DMS53 (cell line): ENCODE measurements at places on chromosomes 12 and 14.
A peak's percentile ranks its signal among the peaks of the same experiment; 100 is the strongest.

DNA sequence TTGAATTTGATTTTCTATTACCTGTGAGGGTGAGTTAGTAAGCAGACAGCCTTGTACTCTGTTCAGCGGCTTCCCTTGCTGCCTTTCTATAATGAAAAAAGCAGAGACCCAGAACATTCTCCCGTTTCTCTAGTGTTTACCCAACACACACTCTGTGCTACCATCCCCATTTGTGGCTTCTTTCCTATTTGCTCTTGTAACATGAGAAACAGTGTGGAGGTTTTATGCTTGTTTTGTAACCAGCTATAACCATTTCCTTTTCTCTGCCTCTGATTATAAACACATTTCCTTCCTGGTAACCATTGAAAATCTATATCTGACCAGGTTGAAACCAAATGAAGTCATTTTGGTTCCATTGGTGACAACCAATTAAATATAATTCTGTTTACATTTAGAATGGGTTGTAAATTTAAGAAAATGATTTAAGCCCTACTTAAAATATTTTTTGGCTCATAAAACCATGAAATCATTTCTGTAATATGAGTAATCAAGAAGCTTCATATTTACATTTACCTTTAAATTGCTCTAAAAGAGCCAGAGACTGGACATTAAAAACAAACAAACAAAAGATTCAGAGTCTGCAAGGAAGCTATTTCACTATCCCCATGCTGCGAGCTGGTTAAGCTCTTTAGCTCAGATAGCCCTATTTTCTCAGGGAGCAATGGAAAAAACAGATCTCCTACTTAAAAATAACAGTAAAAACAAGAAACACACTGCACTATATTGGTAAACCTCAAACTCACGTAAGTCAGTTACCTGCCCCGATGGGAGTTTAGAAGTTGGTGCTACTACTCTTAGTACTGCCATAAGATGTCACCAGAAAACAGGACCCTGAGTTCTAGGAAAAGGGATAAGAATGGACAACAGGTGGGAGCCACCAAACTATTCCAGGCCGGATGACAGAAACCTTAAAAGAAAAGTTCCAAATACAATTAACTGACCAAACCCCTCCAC, 206.5 kb upstream of the EEA1 start:
- DNase-seq: peak; percentile 97

- peak; percentile 32 for DNase-seq
Observed at GRCh38 chr12:17148706-17149105, 542.7 kb upstream of the LMO3 start.

GRCh38 chr14:56274556-56274955, 156.3 kb downstream of the PELI2 start:
- DNase-seq: no peak

- peak; percentile 51 for DNase-seq
Observed at GRCh38 chr12:109797905-109798669, 35.1 kb downstream of the TRPV4 start.

GRCh38 chr12:45928309-45928708, 62.1 kb downstream of the SCAF11 start:
- DNase-seq: peak; percentile 37

DNA sequence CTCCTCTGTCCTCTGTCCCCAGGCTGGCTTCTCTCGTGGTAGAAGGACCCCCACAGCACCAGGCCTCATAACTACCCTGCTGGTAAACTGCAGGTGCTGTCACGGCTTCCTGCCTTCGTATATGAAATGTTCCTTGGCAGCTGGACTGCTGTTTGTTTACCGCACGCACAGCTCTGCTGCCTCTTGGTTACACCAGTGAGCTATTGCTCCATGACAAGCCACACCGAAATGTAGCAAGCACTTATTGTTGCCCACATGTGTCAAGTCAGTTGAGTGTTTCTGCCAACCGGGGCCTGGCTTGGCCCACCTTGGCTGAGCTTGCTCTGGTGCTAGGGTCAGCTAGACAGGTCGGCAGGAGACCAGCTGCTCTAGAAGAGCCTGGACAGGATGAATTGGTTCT, 21.7 kb upstream of the TCL1B start:
- peak; percentile 95 for DNase-seq

GRCh38 chr12:34377243-34378035, 355.1 kb downstream of the ALG10 start:
- DNase-seq: peak; percentile 21

DNA sequence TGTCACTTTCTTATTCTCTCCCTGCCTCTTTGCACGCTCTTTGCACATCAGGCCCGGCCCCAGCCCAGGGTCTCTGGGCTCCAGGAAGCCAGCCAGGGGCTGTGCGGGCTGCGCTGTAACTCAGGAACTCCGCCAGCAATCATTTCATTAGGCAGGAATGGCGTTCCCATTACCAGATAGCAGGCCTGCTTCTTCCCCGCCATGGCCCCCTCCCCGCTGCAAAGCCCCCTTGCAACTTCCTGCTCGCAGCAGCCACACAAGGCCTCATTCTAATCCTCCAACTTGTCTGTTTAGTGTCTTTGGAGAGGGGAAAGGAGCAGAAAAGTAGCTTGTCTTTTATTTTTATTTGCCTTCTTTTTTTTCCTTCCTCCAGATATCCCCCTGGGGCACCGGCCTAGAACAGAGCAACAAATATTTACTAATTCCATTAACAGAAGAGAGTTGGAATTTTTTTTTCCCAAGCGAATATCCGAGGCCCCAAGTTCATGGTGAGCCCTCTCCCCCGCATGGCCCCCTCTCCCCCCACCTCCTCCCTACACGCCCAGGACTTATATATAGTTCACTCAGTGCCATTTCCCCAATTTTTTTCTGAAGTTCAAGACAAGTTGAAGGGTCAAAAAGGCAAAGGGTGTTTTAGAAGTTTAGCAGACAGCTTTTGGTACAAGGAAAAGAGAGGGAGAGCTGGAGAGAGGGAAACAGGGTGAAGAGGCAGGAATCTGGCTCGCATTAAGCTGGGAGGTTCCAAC, 329.4 kb upstream of the TBX3 start:
- no peak for DNase-seq

DNA sequence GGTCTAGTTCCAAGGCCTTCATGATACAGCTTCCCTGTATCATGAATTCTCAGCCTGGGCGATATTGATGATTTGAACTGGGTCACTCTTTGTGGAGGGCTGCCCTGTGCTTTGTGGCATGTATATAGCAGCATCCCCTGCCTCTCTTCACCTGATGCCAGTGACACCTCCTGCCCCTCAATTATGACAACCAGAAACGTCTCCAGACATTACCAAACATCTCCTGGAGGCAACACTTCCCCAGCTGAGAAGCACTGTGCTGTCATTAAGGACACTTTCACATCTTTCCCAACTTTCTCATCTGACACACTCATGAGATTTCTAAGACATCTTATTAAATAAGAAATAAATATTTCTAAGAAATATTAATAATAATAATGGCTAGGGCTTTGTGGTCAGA, 315.3 kb downstream of the BCL11B start:
- no peak for DNase-seq

DNA sequence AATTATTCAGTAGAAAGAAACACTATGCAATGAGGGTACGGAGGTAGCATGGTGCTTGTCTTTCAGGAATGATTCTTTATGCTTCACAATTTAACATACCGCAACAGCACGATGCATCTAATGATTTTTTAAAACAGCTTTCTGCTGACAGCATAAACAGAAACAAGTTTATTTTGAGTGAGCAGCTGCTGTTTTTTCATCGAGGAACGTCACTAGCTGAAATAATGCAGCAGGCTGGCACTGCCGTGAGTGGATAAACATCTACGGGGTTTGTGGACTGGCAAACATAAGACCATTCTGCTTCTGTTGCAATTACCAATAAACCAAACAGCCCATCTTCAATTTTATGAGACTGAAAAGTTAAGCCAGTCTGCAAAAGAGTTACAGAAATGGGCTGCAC, 871.8 kb downstream of the RPS29 start:
- no peak for DNase-seq

DNA sequence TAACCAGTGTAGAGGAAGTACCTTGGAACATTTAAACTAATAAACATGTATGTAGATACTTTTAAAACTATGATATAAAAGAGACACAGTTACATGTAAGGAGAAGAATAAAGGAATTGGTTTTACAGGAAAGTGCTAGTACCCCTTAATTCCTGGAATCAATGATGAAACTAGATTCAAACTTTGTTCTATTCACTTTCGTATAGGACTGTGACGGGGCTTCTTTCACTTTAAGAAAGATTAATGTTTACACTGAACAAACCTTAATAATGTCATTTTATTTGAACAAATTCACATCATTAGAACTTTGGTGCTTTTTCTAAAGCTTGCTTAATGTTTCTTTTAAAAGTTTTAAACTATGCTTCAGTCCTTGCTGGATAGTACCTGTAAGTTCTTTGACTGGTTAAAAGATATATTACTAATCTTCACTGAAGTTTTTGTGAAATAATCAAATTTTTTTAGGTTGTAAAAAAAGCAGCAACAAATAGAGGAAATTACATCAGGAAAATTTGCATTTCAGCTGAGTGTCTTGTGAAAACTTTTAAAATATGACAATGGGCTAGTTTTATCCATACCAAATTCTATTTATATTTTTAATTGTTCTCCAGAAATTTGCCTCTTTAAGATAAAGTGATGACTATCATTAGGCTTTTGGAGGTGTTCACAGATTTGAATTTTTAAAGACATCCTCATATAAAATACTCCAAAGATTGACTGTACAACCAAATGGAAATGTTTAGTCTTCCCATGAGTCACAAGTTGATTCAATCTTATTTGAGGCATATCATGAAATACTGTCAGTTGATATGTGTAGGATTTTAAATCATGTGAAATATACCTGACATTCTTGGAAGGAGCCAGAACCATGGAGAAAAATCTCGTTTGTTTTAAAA, 36.2 kb downstream of the PAPOLA start:
- no peak for DNase-seq

GRCh38 chr14:99721792-99722516, 37.9 kb downstream of the CYP46A1 start:
- DNase-seq: no peak

GRCh38 chr12:39003541-39004155, 98.3 kb upstream of the CPNE8 start:
- peak; percentile 19 for DNase-seq

GRCh38 chr14:88352698-88353097, 29.6 kb upstream of the KCNK10 start:
- peak; percentile 96 for DNase-seq

DNA sequence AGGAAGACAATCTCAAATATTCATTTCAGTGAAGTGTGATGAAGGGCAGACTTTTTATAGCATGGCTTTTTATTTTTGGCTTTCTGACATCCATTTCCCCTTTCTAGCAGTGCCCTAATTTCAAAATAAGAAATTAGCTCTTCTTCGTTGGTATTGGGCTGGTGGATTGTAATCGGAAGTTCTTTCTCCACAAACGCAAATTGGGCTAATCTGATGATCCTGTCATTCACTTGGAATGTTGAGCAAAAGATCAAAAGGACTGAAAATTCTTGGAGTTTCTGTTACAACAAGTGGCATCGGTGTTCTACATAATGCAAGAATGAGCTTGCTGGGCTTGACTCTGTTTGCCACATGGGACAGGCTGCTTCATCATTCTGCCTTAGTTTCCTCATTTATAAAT, 1182.8 kb downstream of the FLRT2 start:
- no peak for DNase-seq

DNA sequence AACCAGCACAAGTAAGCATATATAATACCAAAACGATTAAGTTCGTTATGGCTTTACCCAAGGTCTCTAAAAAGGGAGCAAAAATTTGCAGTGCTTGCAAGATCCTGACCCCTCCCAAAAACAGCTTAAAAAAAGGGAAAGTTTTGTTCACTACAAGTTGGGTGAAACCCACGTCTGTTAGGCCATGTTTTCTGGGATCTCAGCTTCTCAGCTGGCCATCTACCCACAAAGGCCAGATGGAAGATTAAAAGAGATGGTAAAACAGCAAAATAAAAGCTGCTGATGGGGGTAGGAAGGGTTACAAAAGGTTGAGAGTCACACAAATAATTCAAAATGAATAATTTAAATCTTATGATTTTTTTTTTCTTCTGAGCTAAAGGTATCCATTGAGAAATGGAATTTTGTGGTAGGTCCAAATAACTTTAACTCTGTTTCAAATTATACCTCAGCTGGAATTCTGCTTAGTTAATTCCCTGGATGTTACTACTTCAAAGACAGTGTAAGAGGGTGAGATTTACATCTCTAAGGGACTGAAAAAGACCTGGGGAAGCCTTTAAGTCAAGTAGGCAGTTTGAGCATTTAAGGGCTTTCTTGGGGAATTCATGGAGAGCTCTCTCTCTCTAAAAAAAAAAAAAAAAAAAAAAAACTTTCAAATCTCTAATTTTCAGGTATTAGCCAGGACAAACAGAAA, 185.6 kb upstream of the NAV3 start:
- DNase-seq: no peak

- DNase-seq: no peak
Observed at GRCh38 chr14:68814238-68814538, 21.3 kb upstream of the ZFP36L1 start.

GRCh38 chr12:122435186-122435585, 12.7 kb upstream of the CLIP1 start:
- no peak for DNase-seq

DNA sequence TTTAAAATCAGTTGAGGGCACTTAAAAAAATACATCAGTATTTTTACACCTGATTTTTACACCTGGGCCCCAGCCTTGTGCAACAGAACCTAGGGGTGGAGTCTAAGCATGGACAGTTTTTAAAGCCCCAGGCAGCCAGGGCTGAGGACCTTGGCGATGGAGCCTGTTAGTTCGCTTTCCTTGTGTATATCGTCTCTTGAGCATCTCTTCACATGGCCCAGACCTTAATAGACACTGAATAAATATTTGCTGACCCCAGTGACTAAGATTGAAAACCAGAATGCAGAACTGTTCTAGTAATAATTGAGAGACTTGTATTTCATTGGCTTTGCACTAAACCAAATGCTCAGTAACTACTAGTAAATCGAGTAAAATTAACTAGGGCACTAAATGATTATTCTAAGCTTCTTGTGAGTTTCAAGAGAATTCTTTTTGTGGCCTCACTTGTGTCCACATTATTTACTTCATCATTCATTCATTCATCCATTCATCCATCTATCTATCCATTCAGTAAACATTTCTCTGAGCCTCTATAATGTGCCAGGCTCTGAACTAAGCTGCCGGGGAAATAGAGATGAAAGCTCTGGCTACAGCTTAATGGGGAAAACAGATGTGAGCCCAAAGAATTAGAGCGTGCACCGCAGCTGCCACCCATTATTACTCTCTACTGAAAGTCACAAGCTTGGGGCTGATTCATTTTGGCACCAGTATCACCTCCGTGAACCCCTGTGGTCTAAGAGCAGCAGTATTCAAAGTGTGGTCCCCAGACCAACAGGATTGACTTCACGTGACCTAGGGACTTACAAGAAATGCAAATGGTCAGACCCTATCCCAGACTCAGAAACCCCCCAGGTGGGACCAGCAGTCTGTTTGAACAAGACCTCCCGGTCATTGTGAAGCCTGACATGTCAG, 30.7 kb upstream of the BCL7A start:
- DNase-seq: peak; percentile 46

- peak; percentile 43 for DNase-seq
Observed at GRCh38 chr14:69711881-69712560, 54.9 kb upstream of the SRSF5 start.

GRCh38 chr14:70890826-70891659, 16.2 kb upstream of the PCNX1 start:
- DNase-seq: no peak

GRCh38 chr12:23949348-23950209, at the start of gene SOX5:
Gene SOX5 (minus strand): TSS chr12:23949670. CDS start chr12:23949601, 69 bp downstream.
- peak; percentile 99 for DNase-seq

GRCh38 chr14:95206534-95206933, 49.2 kb upstream of the DICER1 start:
- no peak for DNase-seq

GRCh38 chr12:123043536-123044001, 63.1 kb downstream of the ARL6IP4 start:
- DNase-seq: peak; percentile 82
